Hematopoietic multipotent progenitor cell treated with erythropoietin and hydrocortisone succinate and interleukin-3 and kit ligand, for 8 days (in vitro differentiated cells): ENCODE measurements at places on chromosomes 11 and 22.

DNA sequence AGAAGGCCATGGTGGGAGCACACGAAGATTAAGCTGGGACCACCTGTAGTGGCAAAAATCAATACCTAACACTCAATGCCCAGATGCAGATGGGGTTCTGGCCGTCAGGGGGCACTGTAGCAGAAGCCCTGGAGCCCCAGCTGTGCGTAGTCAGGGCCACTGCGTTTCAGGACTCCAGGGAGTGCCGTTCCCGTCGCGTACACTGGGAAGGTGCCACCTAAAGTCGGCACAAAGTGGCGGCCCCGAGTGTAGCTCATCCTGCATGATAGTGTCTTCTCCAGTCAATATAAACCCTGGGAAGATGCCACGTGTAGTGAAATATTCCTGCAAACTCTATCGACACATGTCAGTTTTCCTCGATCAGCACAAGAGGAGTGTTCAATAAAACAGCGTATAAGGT, 123.8 kb upstream of the NTM start:
- DNase-seq, result peak; percentile 39

GRCh38 chr11:124736736-124737135, 3.0 kb upstream of the NRGN start:
- no peak for DNase-seq

DNA sequence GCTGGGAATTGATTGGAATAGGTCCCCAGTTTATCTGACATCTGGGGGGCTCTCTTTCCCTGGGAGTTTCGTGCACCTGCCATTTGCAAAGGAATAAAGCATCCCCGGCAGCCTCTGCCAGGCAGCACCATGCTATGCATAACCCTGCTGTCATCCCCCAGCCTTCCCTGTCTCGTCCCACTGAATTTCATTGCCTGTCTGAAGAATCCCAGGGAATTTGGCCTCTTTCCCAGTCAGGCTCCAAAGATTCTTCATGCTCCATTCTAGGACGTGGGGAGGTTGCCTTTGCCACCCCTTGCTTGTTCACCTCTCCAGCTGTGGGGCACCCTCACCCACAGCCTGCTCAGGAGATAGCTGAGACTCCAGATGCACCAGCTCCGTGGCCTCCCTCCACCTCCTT, 195.1 kb upstream of the TBCEL start:
- no peak for DNase-seq

DNA sequence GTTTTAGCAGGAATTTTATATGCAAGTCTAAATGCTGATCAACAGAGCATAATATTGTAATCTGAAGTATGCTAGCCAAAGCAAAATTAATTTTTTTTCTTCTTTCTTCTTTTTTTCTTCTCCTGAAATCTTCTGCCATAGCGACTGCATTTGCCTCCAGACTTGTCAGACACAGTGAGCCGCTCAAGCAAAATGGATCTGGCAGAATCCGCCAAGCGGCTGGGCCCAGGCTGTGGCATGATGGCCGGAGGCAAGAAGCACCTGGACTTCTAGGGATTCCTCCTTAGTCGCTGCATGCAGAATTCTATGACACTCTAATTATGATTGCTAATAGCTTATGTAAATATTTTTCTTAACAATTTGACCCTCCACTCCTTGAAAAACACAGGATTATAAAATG, 27.9 kb downstream of the PAX6 start:
- DNase-seq, result no peak

GRCh38 chr11:74592441-74593362, at the start of gene POLD3:
POLD3 (plus strand) TSS chr11:74592582; CDS start chr11:74592659, 77 bp downstream.
- DNase-seq, result peak; percentile 93
